Ovary (tissue), 10 donors: ENCODE measurements at places on chromosomes 13 and 19. TPM values are rescaled to one million over a fixed set of nuclear protein-coding genes. Genes with fewer than 3 reads are reported as not detected.

Gene ODAD3
- polyA plus RNA-seq = 1.1 TPM

Gene CYP2A7
- polyA plus RNA-seq = 0.37 TPM

Gene GJB2
- polyA plus RNA-seq = 0.72 TPM

Gene TM9SF2
- 122 TPM for polyA plus RNA-seq

Gene VAV1
- polyA plus RNA-seq = 1.1 TPM

Gene PLPPR3
- 0.18 TPM for polyA plus RNA-seq

Gene RANBP3
- 72.9 TPM for polyA plus RNA-seq

Gene ZNF829
- polyA plus RNA-seq = 2.6 TPM

Gene LGALS14
- polyA plus RNA-seq = not detected

Gene TNFSF13B
- 1.9 TPM for polyA plus RNA-seq

Gene WDR88
- polyA plus RNA-seq = not detected

Gene CEACAM6
- polyA plus RNA-seq = not detected

Gene MYADM
- polyA plus RNA-seq = 134 TPM

Gene CCDC70
- not detected for polyA plus RNA-seq

Gene LRRC63
- 0.12 TPM for polyA plus RNA-seq

Gene APC2
- 0.02 TPM for polyA plus RNA-seq

Gene CEACAM8
- polyA plus RNA-seq = not detected

Gene NCAN
- polyA plus RNA-seq = not detected

Gene KCTD12
- polyA plus RNA-seq = 52.3 TPM

Gene LILRA2
- 3.7 TPM for polyA plus RNA-seq

Gene ZNF154
- 1.4 TPM for polyA plus RNA-seq

Gene SSC5D
- polyA plus RNA-seq = 11.4 TPM

Gene DNAAF3
- 0.72 TPM for polyA plus RNA-seq

Gene DCLK1
- polyA plus RNA-seq = 17.3 TPM

Gene IQCN
- polyA plus RNA-seq = 9.3 TPM

Gene ZNF575
- 1.7 TPM for polyA plus RNA-seq

Gene CD70
- polyA plus RNA-seq = not detected

Gene TEX101
- not detected for polyA plus RNA-seq

Gene LRG1
- polyA plus RNA-seq = 0.33 TPM

Gene PCDH17
- 2.4 TPM for polyA plus RNA-seq

Gene RNASEH2A
- polyA plus RNA-seq = 8.0 TPM

Gene PRR36
- 0.05 TPM for polyA plus RNA-seq

Gene C5AR1
- polyA plus RNA-seq = 3.5 TPM

Gene VSTM2B
- not detected for polyA plus RNA-seq

Gene RFPL4AL1
- polyA plus RNA-seq = not detected

Gene IZUMO4
- 31.7 TPM for polyA plus RNA-seq

Gene ZNF837
- not detected for polyA plus RNA-seq

Gene LAIR1
- 4.9 TPM for polyA plus RNA-seq

Gene LILRB4
- polyA plus RNA-seq = 0.82 TPM

Gene USHBP1
- 8.9 TPM for polyA plus RNA-seq

Gene CLEC4G
- 0.27 TPM for polyA plus RNA-seq

Gene PTPRH
- 0.45 TPM for polyA plus RNA-seq
